Mammary epithelial cell (primary cell): ENCODE measurements at places on chromosomes 7 and 10. TPM values are rescaled to one million over a fixed set of nuclear protein-coding genes. Genes with fewer than 3 reads are reported as not detected.

The LIPM gene
- not detected for total RNA-seq

The CCL26 gene
- not detected for total RNA-seq

The AOC1 gene
- not detected in 2 replicates for total RNA-seq

The SYT15 gene
- total RNA-seq, result under 0.01 TPM

The CALHM1 gene
- total RNA-seq, result not detected
